Stimulated activated CD8-positive, alpha-beta memory T cell treated with anti-CD3 and anti-CD28 coated beads, Interleukin-15, amount 100 ng/mL, for 24 hours (primary cell): ENCODE measurements at places on chromosomes 7 and 10.

GRCh38 chr7:98745722-98746318, 124.0 kb downstream of the TMEM130 start:
- peak; percentile 72 for DNase-seq

DNA sequence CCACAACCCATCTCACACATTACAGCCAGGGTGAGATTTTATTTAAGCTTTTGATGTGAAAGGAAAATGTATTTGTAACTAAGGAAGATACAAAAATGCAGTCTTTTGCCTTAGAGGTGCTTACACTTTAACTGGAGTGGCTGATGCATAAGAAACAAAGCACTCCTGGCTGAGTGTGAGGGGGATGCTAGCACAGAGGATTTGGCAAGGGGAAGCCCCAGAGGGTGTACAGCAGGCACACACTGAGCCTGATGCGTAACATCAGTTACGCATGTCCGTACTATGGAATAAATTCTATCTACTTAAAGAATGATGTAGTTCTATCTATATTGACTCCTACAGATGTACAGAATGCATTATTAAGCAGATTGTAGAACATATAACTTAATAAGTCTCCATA, 17.8 kb downstream of the GIMAP8 start:
- no peak for DNase-seq

GRCh38 chr10:26790221-26790995, 70.3 kb downstream of the ABI1 start:
- DNase-seq = no peak

- DNase-seq = no peak
These were observed 34.2 kb downstream of the ADRB1 start for GRCh38 chr10:114077815-114078219.

- no peak for DNase-seq
These were observed 20.0 kb downstream of the TNS3 start for GRCh38 chr7:47561715-47562446.

DNA sequence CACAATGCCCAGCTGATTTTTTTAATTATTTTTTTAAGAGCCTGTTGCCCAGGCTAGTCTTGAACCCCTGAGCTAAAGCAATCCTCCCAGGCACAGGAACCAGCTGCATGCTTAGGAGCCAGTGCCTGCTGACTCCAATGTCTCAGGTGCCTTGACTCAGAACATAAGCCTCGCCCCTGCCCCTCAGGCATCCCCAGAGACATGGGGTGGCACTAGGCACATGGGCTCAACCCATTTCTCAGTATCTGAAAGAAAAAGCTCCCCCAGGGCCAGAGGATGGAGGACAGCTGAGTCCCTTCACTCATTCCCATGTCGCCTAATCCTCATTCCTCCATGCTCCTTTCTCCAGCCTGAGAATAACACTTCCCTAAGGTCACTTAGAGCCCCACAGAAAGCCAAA, 39.1 kb downstream of the KCNH2 start:
- no peak for DNase-seq

- no peak for DNase-seq
These were observed 191.3 kb upstream of the KLF14 start for GRCh38 chr7:130925136-130925794.

DNA sequence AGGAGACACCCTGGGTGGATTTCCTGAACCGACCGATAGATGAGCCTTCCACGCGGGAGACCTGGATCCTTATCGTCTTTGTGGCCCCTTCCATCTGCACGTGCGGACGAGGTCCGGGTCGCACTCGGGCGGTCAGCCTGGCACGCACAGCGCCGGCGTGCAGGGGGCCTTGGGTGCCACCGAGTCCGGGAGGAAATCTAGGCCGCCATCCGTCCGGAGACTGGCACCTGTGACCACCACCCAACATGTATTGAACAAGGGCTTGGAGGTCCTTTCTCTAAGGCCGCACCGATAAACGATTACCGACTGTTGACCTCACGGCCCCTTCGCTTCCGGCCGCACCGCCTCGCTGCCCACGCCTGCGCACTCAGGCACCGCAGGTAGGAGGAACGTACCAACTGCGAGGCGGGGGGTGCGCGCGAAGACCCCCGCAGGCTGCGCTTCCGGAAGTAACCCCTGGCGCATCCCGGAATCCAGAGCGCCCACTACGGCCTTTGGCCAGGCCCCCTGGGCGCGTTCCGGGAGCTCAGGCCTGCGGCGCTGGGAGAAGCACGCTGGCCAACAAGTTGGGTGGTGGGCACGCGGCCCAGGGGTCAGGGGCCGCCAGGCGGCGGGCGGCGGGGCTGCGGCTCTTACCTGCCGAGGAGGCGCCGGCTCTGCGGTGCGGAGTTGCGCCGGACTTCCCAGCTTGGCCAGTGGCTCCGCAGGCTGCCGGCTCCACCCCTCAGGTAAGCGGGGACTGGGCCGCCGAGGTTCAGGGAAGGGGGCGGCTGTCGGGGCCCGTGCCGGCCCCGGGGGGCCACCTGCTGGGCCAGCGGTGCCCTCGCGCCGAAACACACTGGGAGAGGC, at the start of the genes ACTR3C and LRRC61:
Gene ACTR3C (minus strand): TSS at position 713 of the 849 bp plus-strand sequence. CDS start 28,249 bp downstream, outside the sequence.
Gene LRRC61 (plus strand): TSS at position 523 of the 849 bp plus-strand sequence. CDS start 13,507 bp downstream, outside the sequence.
- DNase-seq = peak; percentile 39

- no peak for DNase-seq
These were observed 26.6 kb downstream of the DGKI start for GRCh38 chr7:137820156-137820555.

DNA sequence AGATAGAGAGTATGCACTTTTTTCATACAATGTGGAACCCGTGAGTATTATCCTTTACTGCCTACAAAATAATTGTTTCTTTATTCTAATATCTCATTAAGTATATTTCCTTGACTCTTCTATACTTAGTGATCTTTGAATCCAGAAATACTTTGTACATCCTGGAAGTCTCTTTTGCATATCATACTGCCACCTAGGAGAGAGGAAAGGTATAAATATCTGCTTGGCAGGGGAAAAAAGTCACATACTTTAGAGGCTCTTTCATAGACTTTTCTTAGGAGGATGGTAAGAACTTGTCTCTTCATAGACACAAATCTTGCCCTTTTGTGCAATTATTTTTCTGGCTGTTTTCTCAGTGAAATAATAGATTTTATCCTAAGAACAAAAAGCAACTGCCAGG, 436.0 kb downstream of the PAXIP1 start:
- DNase-seq = no peak

DNA sequence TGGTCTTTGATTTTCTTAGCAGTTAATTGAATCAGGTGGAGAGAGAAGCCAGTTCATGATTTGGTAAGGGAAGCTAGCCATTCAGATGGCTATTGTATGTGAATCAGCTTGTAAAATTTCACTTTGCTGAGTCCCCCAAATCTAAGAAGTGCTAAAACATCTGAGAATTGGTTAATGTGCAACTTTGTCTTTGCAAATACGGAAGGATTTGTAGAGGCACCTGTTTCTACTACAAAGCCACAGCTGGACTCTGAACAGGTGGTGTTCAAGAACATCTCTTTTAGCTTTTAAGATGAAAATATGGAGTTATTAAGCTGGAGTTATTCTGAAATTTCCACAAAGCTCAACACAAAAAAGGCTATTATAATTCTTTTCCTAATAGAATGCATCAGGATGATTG, 132.6 kb downstream of the VPS50 start:
- no peak for DNase-seq

GRCh38 chr10:507908-508444, 181.5 kb downstream of the DIP2C start:
- no peak for DNase-seq

GRCh38 chr10:50426485-50426884, 175.2 kb upstream of the ASAH2 start:
- DNase-seq = no peak

DNA sequence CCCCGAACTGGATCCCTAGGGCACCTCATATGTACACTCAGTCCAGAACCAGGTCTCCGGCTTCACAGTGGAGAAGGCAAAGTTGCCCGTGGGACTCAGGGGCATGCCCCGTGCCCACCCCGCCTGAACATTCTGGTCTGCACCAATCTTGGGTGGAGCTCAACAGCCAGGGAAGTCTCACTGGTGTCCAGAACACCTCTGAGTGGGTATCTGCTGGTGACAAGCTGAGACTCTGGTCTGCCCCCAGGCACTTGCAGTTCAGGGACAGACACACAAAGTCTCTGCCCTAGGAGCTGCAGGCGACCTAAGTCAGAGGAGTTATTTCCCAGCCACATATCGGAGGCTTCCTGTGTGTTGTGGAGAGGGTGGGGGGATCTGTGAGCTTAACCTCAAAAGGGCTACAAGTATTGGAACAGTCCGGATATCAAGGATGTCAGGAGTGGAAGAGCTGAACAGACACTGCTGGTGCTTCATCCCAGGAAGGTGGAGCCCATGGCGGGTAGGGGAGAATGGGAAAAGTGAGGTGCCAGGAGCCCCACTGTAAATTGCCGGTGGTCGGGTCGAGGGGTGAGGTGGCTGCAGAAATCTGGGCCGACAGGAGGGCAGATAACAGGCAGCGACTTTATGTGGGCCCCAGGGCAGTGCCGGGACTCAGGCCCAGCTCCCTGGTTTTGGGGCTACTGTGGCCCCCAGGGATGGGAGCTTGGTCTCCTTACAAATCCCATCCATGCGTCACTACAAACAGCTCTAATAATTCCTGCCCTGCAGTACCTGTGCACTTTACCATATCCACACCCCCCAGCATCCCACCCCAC, 8.6 kb upstream of the TLX1 start:
- DNase-seq = no peak

GRCh38 chr10:77165445-77166208, 472.0 kb downstream of the KCNMA1 start:
- DNase-seq = no peak

GRCh38 chr10:13206546-13207443, 27.4 kb downstream of the UCMA start:
- no peak for DNase-seq
